ENCODE measurements at places on chromosomes 1 and 21.

- no peak for DNase-seq
- H3K27ac ChIP-seq = no peak overlapping the region
- H3K4me3 ChIP-seq = no peak overlapping the region
- no peaks in the 10 kb centered on the region for H3K4me1 ChIP-seq
Measured at GRCh38 chr1:34910425-34910824, 19.0 kb downstream of the DLGAP3 start.

DNA sequence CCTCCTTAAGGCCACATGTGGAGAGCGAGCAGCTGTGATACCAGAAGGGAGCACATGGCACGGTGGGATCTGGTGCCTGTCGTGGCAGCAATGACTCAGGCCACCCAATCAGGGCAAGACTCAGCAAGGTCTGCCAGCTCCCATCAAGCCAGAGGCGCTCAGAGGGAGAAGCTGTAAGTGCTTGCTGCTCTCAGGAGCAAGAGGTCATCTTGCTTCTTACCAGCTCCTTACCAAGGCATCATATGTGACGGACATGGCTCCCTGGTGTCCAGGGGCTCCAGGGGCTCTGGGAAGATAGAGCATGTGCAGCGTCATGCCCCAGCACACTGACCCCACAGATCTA lies 72.9 kb downstream of the ITPKB start:
- H3K36me3 ChIP-seq = no peaks in the 10 kb centered on the region
- H3K27ac ChIP-seq = no peak overlapping the region
- H3K4me1 ChIP-seq = peaks cover 16% of the 10 kb centered on the region
- H3K27me3 ChIP-seq = no peaks in the 10 kb centered on the region
- no peak for DNase-seq

GRCh38 chr1:179206812-179207211 lies 22.7 kb downstream of the ABL2 start:
- no peak overlapping the region for H3K4me3 ChIP-seq
- no peak overlapping the region for H3K27ac ChIP-seq
- no peak for DNase-seq
- peaks cover 10% of the 10 kb centered on the region for H3K4me1 ChIP-seq

- H3K4me1 ChIP-seq = peaks cover 94% of the 10 kb centered on the region
- 0 out of 2 replicates have a peak, but pooled peaks cover 3% of the 10 kb centered on the region for H3K27me3 ChIP-seq
- H3K36me3 ChIP-seq = peaks cover 8% of the 10 kb centered on the region
Measured at GRCh38 chr1:205447457-205448341, 8.1 kb downstream of the BLACAT1 start.

DNA sequence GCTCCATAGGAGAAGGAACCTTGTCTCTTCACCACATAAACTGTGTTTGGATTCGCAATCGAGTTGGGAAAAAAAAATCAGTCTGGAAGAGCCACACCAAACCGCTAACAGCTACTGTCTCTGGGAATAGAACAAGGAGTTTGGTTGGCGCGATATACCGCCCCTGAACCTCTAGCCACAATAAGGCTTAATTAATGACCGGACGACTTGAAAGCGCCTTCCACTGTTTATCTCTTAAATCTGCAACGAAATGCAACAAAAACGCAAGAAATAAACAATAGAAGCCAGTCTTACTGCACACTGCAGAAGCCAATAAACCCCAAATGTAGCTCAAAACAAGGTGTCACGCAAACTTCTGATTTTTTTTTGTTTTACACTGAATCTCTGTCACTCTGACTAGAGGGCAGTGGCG lies 10.9 kb downstream of the BTBD19 start:
- no peaks in the 10 kb centered on the region for H3K36me3 ChIP-seq
- H3K4me3 ChIP-seq = peak overlapping the region; percentile 8
- H3K27ac ChIP-seq = peak overlapping the region; percentile 83

DNA sequence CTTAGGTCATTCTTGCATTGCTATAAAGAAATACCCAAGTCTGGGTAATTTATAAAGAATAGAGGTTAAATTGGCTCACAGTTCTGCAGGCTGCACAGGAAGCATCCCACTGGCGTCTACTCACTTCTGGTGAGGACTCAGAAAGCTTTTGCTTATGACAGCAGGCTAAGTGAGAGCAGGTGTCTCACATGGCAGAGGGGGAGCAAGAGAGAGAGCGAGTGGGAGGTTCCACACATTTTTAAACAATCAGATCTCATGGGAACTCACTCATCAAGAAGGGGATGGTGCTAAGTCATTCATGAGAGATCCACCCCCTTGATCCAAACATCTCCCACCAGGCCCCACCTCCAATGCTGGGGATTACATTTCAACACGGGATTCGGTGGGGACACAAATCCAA lies 13.6 kb upstream of the RGS4 start:
- H3K27ac ChIP-seq = no peak overlapping the region
- no peaks in the 10 kb centered on the region for H3K27me3 ChIP-seq
- no peaks in the 10 kb centered on the region for H3K4me1 ChIP-seq
- H3K36me3 ChIP-seq = no peaks in the 10 kb centered on the region
- no peak for DNase-seq
- H3K4me3 ChIP-seq = no peak overlapping the region

DNA sequence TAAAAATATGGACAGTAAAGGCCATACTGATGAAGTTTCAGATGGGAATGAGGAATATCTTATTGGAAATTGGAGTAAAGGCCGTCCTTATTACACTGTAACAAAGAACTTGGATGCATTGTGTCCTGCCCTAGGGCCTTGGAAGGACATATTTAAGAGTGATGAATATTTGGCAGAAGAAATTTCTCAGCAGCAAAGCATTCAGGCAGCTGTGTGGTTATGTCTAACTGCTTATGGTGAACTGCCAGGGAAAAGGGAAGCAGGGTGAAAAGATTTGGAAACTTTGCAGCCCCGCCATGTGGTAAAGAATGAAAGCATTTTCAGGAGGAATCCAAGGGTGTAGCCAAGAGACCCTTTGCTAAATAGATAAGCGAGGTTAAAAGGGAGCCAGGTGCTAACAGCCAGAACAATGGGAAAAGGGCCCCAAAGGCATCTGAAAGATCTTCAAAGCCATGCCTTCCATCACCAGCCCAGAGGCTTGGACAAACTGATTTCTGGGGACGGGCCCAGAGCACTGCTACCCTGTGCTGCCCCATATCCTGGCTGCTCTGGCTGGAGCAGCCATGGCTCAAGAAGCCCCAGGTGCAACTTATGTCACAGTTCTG lies 200.0 kb downstream of the PTPRU start:
- H3K27ac ChIP-seq = no peak overlapping the region
- no peaks in the 10 kb centered on the region for H3K36me3 ChIP-seq
- H3K4me1 ChIP-seq = no peaks in the 10 kb centered on the region

- H3K4me3 ChIP-seq = no peak overlapping the region
- no peaks in the 10 kb centered on the region for H3K4me1 ChIP-seq
- no peaks in the 10 kb centered on the region for H3K36me3 ChIP-seq
- no peaks in the 10 kb centered on the region for H3K27me3 ChIP-seq
Measured at GRCh38 chr21:42746593-42747275, 93.3 kb downstream of the PDE9A start.

- H3K27ac ChIP-seq = no peak overlapping the region
- no peaks in the 10 kb centered on the region for H3K27me3 ChIP-seq
- H3K4me3 ChIP-seq = no peak overlapping the region
- H3K4me1 ChIP-seq = no peaks in the 10 kb centered on the region
Measured at GRCh38 chr1:31830065-31830464, 14.2 kb upstream of the SPOCD1 start.

DNA sequence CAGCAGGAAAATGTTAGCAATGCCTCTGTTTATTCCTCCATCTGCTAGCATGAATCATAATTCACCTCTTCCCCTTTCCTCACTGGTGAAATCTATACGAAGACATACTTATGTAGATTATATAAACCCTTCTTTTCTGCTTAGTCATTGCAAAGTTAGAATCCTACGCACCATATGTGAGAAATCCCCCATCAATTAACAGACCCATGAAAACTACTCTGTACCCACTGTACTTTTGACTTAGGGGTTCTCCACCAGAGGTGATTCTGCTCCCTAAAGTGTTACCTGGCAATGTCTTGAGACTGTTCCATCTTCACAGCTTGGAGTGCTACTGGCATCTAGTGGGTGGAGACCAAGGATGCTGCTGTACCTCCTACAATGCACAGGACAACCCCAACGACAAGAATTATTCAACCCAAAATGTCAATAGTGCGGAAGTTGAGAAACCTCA lies 49.6 kb upstream of the KCTD3 start:
- H3K27me3 ChIP-seq = no peaks in the 10 kb centered on the region
- H3K4me1 ChIP-seq = no peaks in the 10 kb centered on the region
- H3K27ac ChIP-seq = no peak overlapping the region

DNA sequence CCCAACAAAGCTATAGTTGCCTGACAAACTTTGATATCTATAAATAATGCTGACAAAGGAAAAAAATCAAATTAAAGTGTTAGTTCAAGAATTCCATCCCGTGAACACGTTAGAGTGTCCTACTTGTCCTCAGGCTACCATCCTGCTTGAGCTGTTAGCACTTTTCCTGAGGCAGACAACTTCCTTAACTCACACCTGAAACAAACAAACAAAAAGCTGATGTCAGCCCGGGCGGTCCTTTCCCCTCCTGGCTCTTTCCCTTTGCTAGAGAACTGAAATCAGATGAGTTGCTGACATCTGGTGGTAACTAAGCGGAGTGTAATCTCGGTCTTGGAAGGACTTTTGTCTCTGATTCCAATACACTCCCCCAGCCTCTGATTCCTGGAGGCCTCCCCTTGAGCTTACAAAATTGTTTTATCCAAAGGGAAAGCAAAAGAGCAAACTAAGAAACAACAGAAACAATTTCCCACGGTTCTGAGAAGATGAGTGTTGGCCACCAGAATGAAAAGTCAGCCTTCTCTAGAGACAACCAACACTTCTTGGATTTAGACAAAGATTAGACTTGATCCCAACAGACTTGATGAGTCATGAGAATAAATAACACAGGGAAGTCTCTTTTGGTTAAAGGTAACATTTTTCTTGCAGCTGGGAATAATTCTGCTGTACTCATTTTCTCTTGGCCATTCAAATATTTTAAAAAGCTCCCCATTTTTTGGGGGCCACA lies 135.4 kb downstream of the PROX1 start:
- H3K27me3 ChIP-seq = no peaks in the 10 kb centered on the region
- H3K36me3 ChIP-seq = no peaks in the 10 kb centered on the region
- DNase-seq = peak; percentile 51
- no peak overlapping the region for H3K27ac ChIP-seq
- H3K4me1 ChIP-seq = no peaks in the 10 kb centered on the region

GRCh38 chr1:169381162-169381561 lies 13.2 kb downstream of the BLZF1 start:
- H3K4me1 ChIP-seq = no peaks in the 10 kb centered on the region
- peaks cover 44% of the 10 kb centered on the region for H3K36me3 ChIP-seq
- H3K27ac ChIP-seq = no peak overlapping the region

GRCh38 chr1:114330451-114330983 lies 176.8 kb upstream of the SYT6 start:
- DNase-seq = no peak
- no peak overlapping the region for H3K4me3 ChIP-seq
- H3K4me1 ChIP-seq = no peaks in the 10 kb centered on the region
- H3K27me3 ChIP-seq = peaks cover 31% of the 10 kb centered on the region
- no peaks in the 10 kb centered on the region for H3K36me3 ChIP-seq

DNA sequence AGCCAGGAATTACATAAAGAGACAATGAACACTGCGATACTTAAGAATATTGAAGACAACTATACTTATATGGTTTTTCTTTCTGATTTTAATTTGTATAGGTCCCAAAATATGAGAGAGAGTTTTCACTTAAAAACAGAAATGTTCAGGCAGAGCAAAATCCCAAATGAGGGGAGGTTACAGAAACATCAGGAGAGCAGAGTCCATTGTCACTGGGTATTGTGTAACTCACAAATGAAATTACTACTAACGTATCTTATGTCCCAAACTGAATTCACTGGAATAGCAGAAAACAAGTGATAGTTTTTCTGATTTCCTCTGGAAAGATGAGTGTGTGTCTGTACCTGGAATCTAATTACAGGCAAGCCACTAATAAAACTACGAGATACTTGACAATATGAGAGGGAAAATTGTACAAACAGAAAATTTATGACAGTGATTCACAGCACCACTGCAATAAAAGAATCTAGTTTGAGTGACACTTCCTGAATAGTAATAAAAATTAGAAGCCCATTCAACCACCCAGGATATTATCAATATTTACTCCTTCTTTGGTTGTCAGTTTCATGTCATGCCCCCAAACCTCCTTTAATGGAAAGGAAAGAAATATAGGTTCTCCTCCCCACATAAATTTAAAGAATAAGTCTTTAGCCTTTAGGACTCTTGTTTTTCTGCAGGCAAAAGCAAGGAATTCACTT lies 522.6 kb downstream of the ADGRL2 start:
- no peak for DNase-seq
- no peak overlapping the region for H3K27ac ChIP-seq
- no peaks in the 10 kb centered on the region for H3K4me1 ChIP-seq

GRCh38 chr21:27454234-27454633 lies 487.3 kb upstream of the ADAMTS5 start:
- no peak overlapping the region for H3K4me3 ChIP-seq
- H3K27ac ChIP-seq = no peak overlapping the region
- no peak for DNase-seq
- H3K4me1 ChIP-seq = no peaks in the 10 kb centered on the region
